ENCODE measurements at places on chromosomes 7 and 10.
A peak's percentile ranks its signal among the peaks of the same experiment; 100 is the strongest.

GRCh38 chr10:97000487-97001182 is 168.5 kb downstream of the LCOR start:
- DNase-seq = no peak

GRCh38 chr10:63210611-63211196 is 77.6 kb downstream of the NRBF2 start:
- no peak for DNase-seq

DNA sequence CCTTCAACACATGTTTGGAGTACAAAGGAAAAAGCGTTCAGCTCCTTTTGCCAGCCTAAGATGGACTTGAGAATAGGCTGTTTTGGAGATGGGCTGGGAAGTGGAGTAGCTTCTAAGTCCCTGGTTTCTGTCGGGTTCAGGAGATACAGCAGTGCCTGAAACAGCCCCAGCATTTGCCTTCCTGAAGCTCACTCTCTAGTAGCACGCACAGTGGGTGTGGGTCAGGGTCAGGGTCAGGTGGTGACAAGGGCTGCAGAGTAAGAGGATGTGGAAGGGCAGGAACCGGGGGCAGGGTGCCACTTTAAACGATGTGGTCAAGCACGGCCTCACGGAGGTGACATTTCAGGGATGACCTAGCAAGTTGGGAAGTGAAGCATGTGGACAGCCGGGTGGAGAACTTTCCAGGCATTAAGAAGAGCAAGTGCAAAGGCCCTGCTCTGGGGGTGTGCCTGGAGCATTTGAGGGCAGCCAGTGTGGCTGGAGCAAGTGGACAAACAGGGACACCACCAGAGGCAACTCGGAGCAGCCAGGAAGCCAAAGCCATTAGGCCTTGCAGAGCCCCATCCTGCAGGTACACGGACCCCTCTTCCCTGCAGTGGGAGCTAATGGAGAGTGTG is 382.2 kb upstream of the ZMIZ1 start:
- DNase-seq = no peak

- no peak for DNase-seq
These were observed 1.9 kb downstream of the SAP25 start for GRCh38 chr7:100571829-100572116.

- peak; percentile 82 for DNase-seq
These were observed 111.8 kb upstream of the ZNF32 start for GRCh38 chr10:43760514-43760913.

DNA sequence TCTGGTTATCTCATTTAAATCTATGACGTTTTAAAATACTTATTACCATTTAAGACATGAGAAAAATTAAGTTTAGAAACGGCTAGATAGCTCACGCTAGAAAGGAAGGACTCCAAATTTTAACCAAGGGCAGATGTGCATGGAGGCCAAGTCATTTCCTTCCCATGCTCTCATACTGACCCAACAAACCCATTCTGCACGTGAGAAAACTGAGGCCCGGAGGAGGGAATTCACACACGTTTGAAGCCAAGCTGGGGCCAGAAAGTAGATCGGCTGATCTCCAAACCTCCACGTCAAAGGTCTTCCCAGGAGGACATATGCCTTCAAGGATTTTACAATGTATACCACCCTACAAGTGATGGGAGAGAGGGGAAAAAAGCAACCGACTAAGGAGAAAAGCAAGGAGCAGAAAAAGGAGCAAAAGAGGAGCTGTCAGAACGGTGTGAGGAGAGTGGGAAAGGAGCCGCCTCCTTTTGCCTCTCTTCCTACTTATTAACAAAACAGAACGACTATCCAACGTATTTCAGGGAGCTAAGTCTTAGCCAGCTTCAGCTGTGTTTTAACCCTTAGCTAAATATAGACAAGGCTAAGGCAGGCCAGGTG is 645 bp upstream of the SIRT1 start:
- no peak for DNase-seq

DNA sequence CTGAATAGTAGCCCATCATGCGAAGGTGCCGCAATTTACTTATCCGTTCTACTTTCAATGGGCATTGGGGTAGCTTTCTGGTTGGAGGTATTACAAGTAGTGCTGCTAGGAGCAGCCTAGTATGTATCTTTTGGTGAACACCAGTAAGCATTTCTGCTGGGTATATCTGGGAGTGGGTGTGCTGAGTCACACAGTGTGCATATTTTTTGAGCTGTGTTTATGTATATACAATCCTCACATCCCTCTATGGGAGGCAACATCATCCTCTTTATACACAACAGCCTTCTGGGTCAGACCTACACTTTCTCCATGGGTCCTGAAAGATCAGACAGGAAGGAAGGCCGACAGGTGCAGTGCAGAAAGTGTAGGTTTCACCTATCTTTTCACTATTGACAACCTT is 36.3 kb downstream of the PYROXD2 start:
- DNase-seq = no peak

- DNase-seq = no peak
These were observed 66.1 kb downstream of the FZD1 start for GRCh38 chr7:91330191-91330808.

- no peak for DNase-seq
These were observed 50.4 kb downstream of the CPEB3 start for GRCh38 chr10:92240289-92241157.

- DNase-seq = no peak
These were observed 6.6 kb upstream of the AKR1B15 start for GRCh38 chr7:134542195-134542771.

GRCh38 chr7:159024280-159024951 is 120.3 kb downstream of the VIPR2 start:
- DNase-seq = peak; percentile 81

DNA sequence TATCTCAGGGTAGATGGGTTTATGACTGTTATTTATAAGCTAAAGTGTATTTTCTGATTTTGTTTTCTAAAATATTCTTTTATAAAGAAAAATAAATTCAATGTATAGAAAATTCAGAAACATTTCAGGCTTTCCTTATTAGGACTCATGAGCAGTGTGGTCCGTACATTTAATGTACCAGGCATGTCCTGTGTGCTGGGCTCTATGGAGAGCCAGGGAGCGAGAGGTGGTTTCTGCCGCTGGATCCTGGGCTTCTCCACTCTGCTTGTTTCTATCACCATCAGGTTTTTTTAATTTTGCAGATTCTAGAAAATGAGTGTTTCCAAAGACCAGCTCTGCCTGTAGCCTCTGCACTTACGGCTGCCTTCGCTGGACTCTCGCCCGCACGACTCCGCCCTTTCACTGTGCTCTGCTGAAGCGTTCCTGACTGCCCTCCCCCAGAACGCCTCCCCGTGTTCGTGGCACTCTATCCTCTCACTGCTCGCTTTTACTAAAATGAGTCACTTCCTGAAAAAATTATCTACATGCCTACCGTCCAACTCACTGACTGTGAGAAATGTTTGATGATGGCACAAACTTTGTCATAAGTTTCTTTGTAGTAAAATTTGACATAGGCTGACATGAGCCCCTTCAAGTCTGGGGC is 188.5 kb downstream of the ZMYND11 start:
- DNase-seq = no peak

DNA sequence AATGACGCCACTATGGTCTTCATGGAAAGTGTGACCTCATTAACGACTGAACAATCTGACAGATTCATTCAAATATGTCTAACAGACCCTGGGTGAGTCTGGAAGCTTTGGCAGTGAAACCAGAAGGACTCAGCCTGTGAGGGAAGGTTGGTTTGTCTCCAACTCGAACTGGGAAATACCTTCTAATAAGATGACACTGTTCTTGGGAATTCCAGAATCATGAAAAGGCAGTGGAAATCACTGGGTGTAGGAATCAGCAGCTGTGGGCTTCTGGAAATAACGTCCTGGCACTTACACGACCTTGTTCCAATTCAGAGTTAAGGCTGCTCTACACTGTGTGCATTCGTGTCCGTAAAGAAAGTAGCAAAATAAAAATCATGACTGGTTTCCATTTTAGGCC is 75.1 kb downstream of the DGKI start:
- DNase-seq = no peak

GRCh38 chr7:151637781-151638261 is 118.1 kb upstream of the RHEB start:
- no peak for DNase-seq

- no peak for DNase-seq
These were observed 220.3 kb upstream of the HPS1 start for GRCh38 chr10:98667081-98667480.

GRCh38 chr10:55168343-55168742 is 367.3 kb upstream of the PCDH15 start:
- DNase-seq = no peak

- DNase-seq = no peak
These were observed 655 bp downstream of the SP8 start for GRCh38 chr7:20786049-20786412.

DNA sequence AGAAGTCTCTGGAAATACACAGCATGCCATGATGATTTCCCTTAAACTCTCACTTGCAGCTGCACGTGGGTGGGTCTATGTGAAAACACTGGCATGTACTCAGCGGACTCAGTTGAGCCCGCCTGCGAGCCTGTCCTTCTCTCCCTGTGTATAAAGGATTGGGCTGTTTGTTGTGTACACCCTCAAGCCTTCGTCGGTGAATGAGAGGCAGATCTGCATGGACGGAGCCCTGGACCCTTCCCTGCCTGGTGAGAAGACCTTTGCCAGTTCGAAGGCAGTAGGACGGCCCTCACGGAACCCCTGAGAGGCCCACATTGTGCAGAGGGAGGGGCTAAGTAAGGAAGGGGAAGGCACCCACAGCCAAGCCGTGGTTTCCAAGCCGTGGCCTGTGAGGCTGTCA is 121.2 kb downstream of the WDFY4 start:
- DNase-seq = no peak

DNA sequence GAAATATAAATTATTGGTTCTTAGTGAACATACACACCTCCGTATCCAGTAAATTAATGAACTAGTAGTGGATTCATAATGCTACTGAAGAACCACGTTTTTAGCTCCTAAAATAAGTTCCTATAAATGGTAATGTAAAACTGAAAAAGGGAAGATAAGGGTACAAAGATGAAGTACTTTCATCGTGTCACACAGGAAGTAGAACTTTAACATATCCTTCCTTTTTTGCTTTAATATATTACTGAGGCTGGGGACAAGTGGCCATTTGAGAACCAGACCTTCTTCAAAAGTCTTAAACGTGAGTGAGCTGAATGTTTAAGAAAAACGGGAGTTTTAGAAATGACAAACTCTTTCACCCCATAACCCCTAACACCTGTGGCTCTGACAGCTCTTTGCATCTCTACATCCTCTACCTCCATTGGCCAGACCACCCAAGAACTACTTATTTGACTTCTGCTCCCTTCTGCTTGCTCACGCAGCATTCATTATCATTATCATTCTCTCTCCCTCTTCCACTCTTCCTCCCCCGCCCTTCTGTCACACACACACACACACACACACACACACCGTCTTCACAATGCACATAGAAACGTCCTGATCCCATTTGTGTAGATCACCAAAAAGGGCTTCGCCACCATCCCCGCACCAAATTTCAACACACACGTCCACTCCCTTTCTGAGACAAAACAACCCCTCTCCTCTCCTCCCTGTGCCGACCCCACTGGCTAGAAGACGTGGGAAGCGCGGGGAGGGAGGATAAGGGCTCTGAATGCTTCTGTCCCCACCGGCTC is 677 bp downstream of the SKAP2 start:
- DNase-seq = no peak

GRCh38 chr7:130273081-130273932 is 6.6 kb downstream of the CPA2 start:
- DNase-seq = no peak

GRCh38 chr10:11074536-11075267 is 57.0 kb downstream of the CELF2 start:
- no peak for DNase-seq

DNA sequence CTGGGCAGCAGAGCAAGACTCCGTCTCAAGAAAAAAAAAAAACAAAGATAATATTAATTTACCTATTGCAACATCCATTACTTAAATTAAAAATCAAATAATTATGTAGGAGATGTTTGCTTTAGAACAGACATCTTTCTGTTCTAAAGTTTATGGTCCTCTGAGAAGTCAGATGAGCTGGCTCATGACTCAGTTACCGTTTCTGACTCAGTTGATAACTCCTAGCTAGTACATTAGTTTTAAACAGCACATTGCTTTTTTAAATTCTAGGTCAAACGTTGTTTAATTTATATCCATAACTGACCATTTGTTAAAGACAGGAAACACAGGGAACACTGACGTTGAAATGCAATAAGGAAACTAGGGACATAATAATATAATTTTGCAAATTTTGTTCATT is 162.7 kb downstream of the ETV1 start:
- no peak for DNase-seq

GRCh38 chr7:142782922-142783900 is 12.4 kb downstream of the PRSS2 start:
- DNase-seq = no peak

GRCh38 chr7:50317697-50318669 is 13.5 kb downstream of the IKZF1 start:
- DNase-seq = no peak

GRCh38 chr7:41481353-41481752 is 221.5 kb downstream of the INHBA start:
- DNase-seq = no peak

DNA sequence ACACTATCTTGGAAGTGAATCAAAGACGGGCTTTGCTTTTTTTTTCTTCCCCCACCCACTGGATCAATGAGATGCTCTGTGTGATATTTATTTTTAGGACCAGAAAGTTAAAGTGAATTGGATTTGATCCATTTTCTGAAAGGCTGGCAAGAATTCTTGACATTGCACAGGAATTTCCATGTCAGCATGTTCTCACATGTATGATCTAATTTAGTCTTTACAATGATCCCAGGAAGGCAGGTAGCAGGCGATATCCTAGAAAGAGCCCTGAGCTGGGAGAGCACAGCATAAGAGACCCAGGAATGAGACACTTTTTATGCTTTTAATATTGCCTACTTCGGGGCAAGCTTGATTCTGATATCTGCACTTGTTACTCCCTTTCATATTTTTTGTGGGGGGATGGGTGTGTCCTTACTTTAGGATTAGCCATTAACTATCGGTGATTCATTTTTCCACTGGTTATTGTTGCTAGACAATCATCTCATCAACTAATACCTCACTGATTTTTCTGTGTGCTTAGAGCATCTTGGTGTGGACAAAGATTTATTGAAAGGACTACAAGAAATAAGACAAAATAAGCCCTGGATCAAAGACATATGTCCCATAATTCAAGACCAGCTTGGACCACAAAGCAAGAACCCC is 58.1 kb downstream of the NRP1 start:
- no peak for DNase-seq

DNA sequence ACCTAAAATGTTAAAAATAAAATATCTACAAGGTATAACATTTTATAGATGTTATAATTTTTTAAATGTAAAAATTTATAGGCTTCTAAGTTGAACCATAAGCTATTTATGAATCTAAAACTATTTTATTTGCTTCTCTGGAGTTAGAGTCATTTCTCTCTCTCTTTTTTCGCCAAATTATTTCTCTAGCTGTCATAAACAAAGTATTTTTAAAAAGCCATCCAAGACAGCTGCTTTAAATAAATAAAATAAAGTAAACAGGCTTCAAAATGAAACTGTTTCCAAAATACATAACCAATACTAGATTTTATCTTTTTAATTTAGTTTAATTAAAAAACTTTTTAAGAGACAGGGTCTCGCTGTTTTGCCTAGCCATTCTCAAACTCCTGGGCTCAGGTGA is 12.4 kb upstream of the IL15RA start:
- DNase-seq = no peak
